ENCODE measurements at places on chromosomes 2 and 18. TPM values are rescaled to one million over a fixed set of nuclear protein-coding genes. Genes with fewer than 3 reads are reported as not detected.

Gene AGXT
- total RNA-seq = not detected

DNA sequence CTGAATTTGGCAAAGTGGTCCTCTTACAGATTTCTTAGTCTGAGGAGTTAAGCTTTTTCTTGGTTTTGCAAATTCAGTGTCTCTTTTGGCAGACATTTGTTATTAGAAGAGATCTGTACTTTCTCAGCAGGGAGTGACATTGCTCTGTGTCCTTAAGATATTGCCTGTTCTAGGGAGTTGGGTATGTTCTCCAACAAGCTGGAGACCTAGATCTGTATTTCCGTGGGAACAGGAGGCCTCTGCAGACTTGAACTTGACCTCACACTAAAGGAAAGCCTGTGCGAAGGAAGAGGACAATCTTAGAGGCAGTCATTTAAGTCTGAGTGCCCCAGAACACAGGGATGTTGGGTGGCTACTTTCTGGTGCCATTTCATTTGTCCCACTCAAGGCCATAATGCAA lies 107.0 kb upstream of the ATP8B1 start:
- no peak for DNase-seq

DNA sequence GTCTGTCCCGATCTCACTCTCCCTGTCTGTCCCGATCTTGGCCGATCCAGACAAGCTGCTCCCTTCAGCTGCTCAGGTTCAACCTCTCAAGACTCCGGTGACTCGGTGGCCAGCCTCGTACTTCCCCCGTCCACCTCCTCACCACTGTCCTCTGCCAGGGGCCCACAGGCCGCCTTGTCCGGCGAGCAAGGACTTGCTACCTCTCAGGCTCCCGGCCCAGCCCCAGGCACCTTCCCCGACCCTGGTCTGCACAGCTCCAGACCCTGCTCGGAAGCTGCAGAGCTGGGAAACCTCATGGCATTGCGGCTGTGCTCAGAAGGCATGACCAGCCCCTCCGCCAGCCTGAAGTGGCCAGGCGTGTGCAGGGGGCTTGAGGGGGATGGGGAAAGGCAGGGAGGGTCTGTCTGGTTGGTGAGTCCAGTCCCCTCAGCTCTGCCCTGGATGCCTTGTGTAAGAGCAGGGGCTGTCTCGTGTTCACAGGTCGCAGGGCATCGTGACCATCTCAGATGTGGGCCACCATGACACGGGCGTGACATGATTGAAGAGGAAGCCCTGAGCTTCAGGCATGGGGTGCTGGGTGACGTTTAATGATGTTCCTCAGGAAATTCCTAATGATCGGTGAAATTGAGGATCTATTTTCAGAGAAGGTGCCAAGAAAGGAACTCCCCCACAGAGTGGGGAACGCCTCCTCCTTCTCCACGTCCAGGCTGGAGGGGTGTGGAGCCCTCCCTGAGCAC lies 121.2 kb upstream of the CTDP1 start:
- peak; percentile 53 for DNase-seq

Gene HEATR5B
- total RNA-seq = 21.4 TPM

Gene CHRND
- not detected for total RNA-seq

DNA sequence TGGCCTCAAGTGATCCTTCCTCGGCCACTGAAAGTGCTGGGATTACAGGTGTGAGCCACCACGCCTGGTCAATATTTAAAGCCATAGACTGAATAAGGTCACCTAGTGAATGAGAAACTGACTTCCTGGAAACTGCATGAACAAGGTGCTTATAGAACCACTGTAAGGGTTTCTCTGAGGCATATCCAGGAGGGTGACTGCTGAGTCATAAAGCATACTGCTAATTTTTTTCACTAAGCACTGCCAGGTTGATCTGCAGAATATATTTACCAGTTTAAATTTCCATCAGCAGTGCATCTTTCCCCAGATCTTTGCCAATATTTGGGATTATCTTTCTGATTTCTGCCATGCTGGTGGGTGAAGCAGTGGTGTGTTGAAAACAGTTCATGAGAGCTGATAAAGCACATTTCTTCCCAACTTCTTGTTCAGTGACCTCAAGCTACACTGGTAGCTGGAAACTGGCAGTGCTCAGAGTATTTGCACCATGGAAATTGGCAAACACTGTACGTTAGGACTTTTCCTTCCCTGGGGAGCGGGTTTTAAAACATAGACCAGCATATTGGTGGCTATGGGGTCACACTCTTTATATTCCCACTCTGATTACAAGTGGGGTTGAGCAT lies 4.2 kb upstream of the CLIP4 start:
- DNase-seq = no peak

DNA sequence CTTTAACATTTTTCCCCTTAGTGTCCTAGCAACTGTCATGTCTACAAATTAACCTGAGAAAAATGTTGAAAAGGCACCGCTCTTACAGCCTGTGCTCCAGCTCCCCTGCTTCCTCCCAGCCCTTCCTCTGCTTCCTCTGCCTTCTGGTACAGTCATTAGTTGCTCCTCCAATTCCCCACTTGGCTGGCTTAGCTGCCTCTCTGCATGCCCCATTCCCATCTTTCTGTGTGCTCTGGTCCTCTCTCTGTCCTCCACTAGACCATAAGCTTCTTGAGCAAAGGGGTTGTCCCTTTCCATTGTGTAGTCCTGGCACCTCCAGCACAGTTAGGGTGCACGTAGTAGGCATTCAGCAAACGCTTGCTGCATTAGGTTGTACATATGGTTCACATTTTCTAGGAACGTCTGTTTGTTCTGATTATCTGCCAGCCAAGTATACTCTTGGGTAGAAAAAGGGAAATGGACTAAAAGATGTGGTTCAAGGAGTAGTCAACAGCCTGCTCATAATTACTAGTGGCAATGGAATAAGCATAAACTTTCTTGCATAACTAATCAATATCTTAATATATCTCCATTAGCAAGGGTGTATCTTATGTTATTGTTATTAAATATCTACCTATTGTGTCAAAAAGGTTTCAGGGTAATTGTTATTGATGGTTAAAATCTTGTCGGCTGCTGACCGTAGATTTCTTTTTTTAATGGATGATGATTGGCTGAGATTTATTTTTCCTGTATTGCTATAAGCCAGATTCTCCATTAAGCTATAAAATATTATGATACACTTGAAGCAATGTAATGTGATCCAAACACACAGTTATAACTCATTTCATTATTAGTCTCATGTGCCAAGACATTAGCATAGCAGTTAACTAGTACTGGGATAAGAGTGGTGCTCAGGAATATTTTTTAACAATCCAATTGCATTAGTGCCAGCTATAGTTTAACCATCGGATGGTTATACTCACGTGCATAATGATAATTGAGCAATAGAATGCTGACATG lies 340.1 kb downstream of the SLC4A3 start:
- DNase-seq = no peak

DNA sequence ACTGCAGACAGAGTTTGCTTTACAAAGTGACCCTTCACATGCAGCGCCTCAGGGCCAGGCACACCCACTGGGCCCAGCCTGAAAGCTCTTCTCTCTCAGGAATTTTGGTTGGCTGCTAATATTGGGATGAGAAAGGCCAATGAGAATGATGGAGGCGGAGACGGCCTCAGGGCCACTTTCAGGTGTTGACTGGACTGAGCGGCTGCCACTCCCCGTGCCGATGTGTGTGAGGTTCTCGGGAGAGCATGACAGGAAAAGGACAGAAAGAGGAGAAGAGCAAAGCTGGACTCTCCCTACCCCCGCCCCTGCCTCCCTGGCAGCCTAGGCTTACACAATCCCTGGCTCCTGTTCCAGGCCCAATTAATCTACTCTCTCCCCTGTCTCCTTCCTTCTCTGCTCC lies 155.7 kb downstream of the CELF4 start:
- DNase-seq = no peak

Gene MEP1B
- not detected for total RNA-seq

DNA sequence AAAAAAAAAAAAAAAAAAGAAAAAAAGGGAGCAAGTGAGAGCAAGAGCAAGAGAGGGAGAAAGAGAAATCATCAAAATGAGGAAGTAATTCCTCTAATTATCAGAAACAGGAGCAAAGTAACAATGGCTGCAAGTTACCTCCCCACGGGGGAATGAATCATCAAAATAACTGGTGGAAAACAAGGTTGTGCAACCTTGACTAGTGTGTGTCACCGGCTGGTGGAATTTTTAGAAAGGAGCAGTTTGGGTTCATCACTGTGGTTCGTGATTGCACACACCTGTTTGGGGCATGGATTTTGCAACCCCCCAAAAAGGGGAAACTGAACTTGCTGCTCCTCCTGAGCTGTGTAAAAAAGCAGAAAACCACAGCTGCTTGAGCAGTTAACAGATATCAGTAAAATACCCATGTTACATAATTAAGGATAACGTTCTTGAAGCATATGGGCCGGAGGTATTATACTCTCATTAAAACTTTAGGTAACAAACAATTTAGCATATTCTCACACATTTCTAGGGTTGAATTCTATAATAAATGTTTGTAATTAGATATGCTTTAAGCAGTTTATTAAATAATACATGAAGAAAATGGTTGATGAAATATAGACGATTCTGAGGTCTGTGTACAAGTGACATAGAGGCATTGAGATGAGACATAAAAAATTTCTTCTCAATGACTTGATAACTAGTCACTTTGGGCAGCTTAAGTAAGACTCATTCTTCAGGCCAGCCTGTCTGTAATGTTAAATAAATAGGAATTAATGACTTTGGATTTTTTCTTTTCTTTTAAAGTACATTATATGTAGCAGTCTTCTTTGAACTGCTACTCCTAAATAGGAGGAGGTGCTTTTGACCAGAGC lies 184.2 kb upstream of the ZEB2 start:
- DNase-seq = peak; percentile 70
